Lower leg skin (tissue), 4 donors: ENCODE measurements at places on chromosomes 13 and 19. TPM values are rescaled to one million over a fixed set of nuclear protein-coding genes. Genes with fewer than 3 reads are reported as not detected.
A peak's percentile ranks its signal among the peaks of the same experiment; 100 is the strongest.

DNA sequence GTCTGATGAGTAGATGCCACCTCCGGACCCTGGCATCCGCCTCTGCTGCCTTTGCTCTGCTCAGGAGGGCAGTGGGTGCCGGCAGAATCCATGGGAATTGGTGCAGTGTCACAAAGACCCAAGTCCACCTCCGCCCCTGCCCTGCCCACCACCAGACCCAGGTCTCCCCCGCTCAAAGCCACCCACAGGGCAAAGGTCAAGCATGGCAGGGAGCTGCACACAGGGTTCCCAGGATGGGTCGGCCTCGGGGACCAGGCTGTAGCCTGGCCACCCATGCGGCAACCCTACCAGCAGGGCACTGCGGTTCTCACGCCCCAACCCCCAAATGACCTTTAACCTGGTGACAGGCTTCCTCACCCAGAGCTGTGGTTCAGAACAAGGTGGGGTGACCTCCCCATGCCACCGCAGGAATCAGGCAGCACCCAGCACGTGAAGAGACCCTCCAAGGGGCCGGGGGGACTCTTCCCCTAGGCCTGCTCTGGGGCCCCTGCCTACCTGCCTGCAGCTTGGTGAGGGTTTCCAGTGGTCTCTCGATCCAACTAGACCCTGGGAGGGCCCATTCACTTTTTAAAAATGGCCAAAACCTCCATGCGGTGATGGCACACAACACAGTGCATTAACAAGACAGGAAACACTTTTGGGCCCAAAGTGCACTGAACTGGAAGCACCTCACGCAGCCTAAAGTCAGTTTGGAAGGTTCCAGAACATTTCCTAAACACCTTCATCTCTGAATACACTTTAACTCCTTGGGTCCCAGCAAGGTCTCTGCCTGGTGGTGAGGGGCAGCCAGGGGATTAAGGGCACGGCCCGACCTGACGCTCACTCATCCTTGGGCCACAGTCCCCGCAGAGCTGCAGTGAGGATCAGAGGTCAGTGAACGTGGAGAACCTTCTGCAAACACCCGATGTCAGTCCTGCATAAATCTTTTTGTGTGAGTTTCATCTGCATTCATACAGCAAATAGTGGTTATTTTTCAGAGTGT lies 11.0 kb downstream of the GAS6 start:
- peak; percentile 84 for DNase-seq

GRCh38 chr13:86725105-86725504 lies 925.9 kb upstream of the SLITRK6 start:
- no peak for DNase-seq

DNA sequence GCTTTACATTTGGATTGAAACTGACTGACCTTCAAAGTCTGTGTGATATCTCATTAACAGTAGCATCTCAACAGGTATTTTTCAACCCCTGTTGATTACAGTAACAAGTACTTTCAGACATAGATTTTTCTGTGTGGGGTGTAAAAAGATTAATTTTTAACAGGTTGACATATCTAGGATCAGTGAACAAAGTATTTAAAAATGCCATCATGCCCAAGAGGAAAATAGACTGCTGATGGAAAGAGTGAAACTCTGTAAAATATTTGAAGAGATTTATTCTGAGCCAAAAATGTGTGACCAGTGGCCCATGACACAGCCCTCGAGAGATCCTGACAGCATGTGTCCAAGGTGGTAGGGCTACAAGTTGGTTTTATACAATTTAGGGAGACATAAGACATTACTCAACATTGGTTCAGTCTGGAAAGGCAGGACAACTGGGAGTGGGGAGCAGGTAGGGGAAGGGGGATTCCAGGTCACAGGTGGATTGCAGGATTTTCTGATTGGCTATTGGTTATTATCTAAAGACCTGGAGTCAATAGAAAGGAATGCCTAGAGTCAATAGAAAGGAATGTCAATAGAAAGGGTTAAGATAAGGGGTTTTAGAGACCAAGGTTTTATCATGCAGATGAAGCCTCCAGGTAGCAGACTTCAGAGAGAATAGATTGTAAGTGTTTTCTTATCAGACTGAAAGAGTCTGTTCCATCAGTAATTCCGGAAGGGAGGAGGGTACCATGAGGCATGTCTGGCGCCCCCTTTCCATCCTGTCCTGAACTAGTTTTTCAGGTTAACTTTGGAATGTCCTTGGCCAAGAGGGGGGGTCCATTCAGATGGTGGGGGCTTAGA lies 29.1 kb downstream of the TNFRSF19 start:
- no peak for DNase-seq

DNA sequence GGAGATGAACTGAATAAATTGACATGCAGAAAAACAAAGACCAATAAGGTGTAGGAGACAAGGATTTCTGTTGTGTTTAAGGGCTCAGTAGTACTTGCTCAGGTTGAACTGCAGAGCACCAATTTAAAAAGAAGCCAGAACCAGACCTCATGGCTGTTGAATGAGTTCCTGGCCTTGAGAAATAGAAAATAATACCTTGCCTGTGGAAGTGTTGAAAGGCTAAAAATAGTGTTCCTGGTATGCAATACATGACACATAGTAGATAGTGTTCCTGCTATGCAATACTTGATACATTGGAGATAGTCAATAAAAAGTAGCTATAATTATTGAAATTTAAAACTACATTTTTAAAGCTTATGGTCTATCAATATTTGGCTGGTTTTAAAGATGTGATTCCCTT lies 595.8 kb downstream of the PCDH9 start:
- no peak for DNase-seq

GRCh38 chr13:96710166-96710862 lies 284.0 kb downstream of the OXGR1 start:
- DNase-seq = no peak

- no peak for DNase-seq
Measured at GRCh38 chr13:46698014-46698413, 98.9 kb downstream of the ESD start.

- peak; percentile 91 for DNase-seq
Measured at GRCh38 chr19:14434543-14435319, 1.6 kb downstream of the PKN1 start.

DNA sequence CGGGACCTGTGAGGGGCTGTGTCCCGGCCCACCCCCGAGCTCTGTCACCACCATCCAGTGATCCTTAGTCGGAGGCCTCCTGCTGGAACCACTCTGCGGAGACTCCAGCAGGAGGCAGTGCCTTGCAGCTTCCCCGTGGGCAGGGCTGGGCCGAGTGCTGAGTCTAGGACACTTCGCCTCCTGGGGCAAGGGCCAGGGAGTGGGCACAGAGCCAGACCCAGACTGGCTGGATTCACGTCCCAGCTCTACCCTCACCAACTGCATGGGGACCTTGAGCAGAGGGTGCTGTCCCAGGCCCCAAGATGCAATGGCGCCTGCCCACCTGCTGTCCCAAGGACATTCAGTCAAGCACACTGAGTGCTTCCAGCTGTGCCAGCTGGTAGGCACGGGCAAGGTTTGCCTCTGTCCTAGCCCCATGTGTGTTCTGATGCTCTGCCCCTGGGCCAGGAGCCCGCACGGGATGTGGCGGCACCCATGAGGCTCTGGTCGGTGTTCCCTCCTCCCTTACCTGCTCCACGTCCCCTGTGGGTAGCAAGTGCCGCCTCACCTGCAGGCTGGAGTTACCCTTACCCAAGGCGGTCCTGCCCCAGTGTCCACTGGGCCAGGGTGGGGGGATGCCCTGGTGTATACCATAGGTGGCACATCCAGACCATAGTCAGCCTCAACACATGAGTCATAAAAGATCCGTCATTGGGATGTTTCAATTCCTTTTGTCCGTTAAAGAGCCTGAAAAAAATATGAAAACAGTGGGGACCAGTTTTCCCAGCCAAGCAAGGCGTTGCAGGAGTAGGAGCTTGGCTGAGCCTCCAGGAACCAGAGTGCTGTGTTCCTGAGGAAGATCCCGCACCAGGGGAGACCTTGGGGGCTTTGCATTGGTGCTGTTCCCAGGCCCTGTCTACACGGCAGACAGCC lies 7.4 kb downstream of the FZR1 start:
- no peak for DNase-seq

GRCh38 chr13:32545083-32545482 lies 6.5 kb upstream of the N4BP2L2 start:
- no peak for DNase-seq

- DNase-seq = no peak
Measured at GRCh38 chr13:28459911-28460310, 35.0 kb downstream of the FLT1 start.

Gene USHBP1
- 2.1 TPM for total RNA-seq

Gene SYCN
- total RNA-seq = not detected

Gene FSD1
- total RNA-seq = not detected

Gene ZNF714
- 10.0 TPM for total RNA-seq

Gene FFAR1
- total RNA-seq = not detected

Gene JAK3
- total RNA-seq = 3.6 TPM
